ENCODE measurements at places on chromosomes 13 and 19.

DNA sequence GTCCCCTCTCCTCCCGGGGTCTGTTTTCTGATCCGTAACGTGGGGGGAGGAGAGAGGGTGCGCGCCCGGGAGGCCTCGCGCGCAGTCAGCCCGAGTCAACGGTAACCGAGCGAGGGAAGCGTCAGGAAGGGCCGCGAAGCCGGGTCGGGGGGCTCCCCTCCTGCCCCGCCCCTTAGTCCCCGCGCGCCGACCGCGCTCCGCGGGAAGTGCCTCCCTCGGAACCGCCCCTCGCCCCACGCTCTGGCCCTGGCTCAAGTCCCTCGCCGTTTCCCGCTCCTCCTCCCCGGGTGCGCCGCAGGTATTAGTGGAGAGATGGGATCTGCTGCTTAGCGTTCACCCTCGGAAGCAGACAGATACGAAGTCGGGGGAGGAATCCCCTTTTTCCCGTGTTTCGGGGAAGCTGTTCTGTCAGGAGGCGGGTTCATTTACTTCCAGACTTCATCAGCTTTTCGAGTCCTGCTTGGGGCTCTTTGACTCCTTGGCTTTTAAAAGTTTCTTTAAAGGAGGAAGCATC lies 770 bp downstream of the HNRNPM start:
- ATAC-seq = peak; percentile 9

DNA sequence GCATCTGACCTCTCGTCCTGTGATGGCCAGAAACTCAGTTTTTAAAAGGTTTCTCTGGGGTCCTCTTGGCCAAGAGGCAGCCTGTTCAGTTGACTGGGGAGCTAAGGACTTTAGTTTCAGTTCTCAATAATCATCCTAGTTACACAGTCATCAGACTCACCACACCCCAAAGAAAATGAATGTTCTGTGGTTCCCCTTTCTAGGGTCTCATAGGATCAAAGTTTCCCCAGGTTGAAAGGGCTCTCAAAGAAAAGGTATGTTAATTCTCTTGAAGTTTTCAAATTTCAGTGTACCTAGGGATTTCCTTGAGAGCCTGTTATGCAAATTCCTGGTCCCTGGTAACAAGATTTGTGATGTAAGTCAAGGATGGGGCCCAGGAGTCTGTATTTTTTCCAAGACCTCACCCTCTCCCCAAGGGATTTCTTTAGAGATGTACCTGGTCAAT lies 94.9 kb downstream of the FAM216B start:
- ATAC-seq = peak; percentile 86

- ATAC-seq = no peak
Observed at GRCh38 chr13:109655206-109655600, 131.2 kb downstream of the IRS2 start.

DNA sequence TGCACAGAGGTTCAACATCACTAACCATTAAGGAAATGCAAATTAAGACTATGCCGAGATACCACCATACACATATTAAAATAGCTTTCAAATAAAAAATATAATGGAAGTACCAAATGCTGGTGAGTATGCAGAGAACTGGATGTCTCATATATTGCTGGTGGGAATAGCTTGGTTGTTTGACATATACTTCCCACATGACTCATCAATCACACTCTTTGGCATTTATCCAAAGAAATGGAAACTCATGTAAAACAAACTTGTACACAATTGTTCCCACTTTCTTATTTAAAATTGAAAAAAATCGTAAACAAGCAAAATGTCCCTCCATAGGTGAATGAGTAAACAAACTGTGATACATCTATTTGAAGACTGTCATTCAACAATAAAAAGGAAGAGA lies 982.6 kb upstream of the ATXN8OS start:
- ATAC-seq = no peak

- ATAC-seq = no peak
Observed at GRCh38 chr13:111327730-111328573, 7.5 kb downstream of the TEX29 start.

- no peak for ATAC-seq
Observed at GRCh38 chr19:31256593-31256960, 92.7 kb downstream of the TSHZ3 start.

- no peak for ATAC-seq
Observed at GRCh38 chr13:112737294-112737693, 47.5 kb downstream of the ATP11A start.

DNA sequence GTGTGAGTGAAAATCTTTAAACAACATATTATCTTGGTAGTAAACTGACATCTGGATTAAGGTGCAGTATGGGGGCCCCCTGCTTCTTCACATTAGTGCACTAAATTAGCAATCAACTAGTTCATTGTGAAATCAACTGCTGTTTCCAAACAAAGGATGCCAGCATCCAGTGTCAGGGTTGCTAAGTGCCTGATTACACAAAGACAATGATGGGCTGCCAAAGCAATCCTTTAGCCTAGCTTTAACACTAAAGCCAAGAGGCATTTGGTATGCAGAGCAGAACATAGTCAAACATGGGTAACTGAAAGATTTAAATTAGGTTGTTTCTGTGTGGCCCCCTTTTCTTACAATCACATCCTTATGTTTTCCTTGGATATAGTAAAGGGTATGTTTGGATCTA lies 543.1 kb upstream of the SLITRK5 start:
- ATAC-seq = no peak

- peak; percentile 86 for ATAC-seq
Observed at GRCh38 chr19:45091031-45091923, 1.7 kb upstream of the PPP1R37 start.

GRCh38 chr13:42413484-42413815 lies 141.5 kb downstream of the AKAP11 start:
- ATAC-seq = no peak

DNA sequence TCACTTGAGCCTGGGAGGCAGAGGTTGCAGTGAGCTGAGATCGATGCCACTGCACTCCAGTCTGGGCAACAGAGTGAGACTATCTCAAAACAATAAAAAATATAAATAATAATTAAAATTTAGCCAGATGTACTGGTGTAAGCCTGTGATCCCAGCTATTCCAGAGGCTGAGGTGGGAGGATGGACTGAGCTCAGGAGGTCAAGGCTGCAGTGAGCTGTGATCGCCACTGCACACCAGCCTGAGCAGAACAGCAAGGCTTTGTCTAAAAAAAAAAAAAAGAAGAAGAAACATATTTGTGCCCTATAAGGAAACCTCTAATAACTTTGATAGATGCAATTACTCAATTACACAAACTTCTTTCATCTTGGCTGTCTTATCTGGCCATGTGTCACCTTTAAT lies 52.3 kb downstream of the ABCC4 start:
- no peak for ATAC-seq

GRCh38 chr19:40610396-40611064 lies 9.4 kb downstream of the LTBP4 start:
- ATAC-seq = peak; percentile 11

DNA sequence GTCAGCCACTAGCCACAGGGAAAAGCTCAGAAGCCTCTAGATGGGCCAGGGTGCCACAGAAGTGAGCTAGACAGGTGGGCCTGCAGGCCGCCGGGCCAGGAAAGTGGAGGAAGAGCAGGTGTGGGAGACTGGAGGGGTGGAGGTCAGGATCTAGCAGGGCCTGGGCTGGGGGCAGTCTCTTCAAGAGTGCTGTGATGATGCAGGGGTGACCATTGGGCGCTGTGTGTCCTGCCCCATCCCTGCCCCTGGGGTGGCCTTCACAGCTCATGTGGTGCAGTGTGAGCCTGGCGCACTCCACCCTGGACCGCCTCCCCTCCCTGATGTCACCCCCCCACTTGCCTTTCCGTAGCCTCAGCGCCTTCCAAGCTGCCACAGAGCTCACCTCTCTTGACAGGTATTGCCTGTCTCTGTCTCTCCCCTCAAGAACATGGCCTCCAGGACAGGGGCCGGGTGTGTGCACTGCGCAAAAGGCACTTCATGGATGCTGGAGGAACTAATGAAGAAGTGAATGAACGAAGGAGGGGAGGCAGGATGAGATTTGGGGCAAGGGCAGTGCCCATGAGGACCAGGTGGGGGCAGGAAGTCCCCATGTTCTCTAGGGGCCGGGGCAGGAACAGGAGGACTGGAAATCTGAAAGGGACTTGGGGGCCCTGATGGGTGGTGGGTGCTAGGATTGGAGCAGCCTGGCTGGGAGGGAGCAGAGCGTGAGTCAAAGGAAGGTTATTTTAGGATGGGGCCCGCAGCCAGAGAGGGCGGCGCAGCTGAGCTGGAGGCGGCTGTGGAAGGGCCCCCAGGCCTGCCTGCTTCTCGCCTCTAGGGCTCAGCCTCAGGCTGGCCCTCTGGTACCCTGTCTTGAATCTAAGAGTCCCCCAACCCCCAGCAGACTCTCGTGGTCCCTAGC lies 6.6 kb downstream of the SSBP4 start:
- ATAC-seq = no peak

GRCh38 chr13:55038230-55038629 lies 2009.6 kb downstream of the OLFM4 start:
- ATAC-seq = no peak

DNA sequence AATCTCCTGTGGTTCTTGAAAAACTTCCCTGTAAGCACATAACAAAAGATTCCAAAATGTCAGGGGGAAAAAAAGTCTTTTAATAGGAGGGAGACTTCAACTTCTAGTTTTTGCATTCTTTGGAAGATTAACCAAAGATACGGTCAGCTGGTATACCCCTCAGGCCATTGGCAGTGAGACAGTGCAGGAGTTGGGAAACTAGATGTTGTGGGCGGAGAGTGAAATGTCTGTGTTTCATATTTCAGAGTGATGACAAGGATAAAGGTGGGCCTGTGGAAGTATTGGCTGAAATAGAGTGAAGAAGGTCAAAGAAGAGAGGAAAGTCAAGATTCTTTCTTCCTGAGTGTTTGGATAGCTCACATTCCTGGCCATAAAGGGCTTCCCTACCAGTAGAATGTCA lies 40.8 kb downstream of the CYP2B6 start:
- ATAC-seq = no peak

- ATAC-seq = peak; percentile 71
Observed at GRCh38 chr19:30214651-30215051, 157.5 kb upstream of the ZNF536 start.

- peak; percentile 31 for ATAC-seq
Observed at GRCh38 chr13:113584870-113585671, 518 bp downstream of the TFDP1 start.

- ATAC-seq = no peak
Observed at GRCh38 chr19:12996406-12997094, 1.3 kb downstream of the NFIX start.

GRCh38 chr19:8607386-8607785 lies 3.1 kb downstream of the ADAMTS10 start:
- no peak for ATAC-seq

GRCh38 chr13:50842990-50843256 lies 569 bp downstream of the DLEU7 start:
- no peak for ATAC-seq

- peak; percentile 53 for ATAC-seq
Observed at GRCh38 chr13:45851171-45851921, at the start of gene SIAH3. SIAH3 (minus strand) TSS chr13:45851753; CDS start chr13:45851629, 124 bp downstream.
